Activated CD4-positive, CD25-positive, alpha-beta regulatory T cell treated with anti-CD3 and anti-CD28 coated beads, Interleukin-2, amount 50 U/mL, for 16 hours (primary cell): ENCODE measurements at places on chromosomes 6 and 20.

DNA sequence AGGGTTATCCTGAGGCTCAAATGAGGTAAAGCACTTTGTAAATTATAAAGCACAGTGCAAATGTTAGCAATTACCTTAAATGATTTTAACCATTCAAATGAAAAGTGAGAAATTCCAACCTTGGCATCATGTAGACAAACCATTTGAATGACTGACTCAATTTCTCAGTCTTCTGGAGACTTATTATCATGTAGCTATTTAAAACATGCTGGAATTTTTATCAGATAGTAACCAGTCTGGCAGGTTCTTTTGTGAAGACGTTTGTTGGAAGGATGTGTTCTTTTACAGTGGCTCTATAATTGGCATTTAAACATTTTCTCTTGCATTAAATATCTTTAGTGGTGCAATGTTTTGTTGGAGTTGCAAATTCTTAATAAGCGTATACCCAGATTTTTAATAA is 386.6 kb downstream of the NKAIN2 start:
- DNase-seq, result no peak

- DNase-seq, result no peak
Measured at GRCh38 chr6:75386050-75386770, 101.6 kb upstream of the TMEM30A start.

DNA sequence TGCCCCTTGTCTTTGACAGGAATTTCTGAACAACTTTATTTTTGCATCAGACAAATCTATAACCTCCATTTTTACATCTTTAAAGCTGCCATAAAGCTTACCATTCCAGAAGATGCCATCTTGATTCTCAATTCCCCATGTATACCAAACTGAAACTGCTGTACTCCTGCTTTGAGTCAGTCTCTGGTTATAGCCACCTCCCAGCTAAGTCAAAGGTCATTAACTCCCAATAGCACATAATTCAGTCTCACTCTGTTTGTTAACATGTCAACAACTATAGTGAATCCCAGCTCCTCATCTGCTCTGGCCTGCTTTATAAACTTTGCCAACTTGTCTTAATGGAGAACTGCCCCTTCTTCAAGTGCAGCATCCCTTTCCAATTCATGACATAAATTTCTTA is 343.6 kb downstream of the FRK start:
- DNase-seq, result no peak

GRCh38 chr6:108846101-108846500 is 2.1 kb upstream of the ARMC2 start:
- DNase-seq, result no peak

DNA sequence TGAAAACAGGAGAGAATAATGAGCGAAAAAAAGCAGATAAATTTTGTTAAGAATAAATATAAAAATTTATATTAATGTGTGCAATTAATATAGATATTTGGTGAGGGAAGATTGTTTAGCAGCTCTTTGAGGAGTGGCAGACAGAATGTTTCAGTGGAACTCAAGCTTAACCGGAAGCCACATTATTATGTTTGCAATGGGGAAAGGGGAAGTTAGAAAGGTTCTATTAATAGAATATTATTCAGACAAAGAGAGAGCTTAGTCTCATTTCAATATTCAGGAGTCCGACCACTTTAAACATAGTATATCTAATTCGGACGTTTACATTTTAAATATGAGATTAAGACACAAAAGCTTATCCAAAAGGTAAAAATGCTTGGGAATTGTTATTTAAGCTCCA is 81.6 kb upstream of the KHDRBS2 start:
- no peak for DNase-seq

DNA sequence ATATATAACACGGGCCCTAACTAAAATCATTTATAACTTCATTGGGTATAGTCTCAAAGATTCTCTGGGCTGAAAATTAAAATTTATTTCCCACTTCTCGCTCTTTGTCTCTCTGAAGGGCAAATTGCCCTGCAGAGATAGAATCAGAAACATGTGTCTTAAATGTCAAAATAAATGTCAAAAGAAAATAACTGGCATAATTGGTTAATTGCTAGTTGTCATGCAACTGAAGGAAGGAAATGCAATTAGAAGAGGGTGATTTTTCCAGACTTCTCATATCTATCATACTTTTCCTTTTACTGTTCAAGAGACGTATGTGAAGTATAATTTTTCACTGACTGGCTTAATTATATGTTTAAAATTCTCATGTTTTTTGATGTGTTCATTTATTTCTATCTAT is 80.3 kb upstream of the HMGCLL1 start:
- DNase-seq, result no peak

GRCh38 chr20:62368976-62369814 is 2.1 kb upstream of the LAMA5 start:
- no peak for DNase-seq

DNA sequence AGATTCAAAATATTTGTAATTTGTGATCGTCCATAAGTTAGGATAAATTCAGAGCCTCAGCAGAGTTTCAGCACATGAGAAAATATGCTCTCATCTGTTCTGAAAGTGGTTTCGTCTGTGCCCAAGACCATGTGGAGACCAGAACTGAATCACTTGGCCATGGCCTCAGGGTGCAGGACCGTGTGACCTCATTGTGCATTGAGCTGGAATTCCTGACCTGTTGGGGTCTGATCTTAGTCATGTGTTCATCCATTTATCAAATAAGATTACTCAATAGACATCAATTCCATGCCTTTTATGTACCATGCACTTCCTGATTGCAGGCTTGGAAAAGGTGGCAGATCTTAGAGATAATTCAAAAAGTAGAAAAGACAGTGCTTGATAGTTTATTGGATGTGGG is 680.5 kb downstream of the QKI start:
- no peak for DNase-seq
